Heart right ventricle (tissue), 16 donors: ENCODE measurements at places on chromosomes 16 and 17.

DNA sequence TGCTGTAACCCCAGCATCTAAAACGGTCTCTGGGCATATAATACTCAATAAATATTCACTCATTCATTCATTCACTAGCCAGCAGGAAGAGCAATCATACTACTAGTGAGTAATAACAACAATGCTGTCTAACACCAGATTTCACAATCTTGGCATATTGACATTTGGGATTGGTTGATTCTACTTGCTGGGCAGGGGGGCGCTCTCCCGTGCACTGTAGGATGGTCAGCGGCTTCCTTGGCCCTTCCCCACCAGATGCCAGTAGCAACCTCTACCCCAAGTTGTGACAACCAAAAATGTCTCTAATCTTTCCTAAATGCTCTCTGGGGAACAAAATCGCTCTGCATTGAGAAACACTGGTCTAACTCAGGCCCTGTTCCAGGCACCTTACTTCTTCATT, 20.7 kb downstream of the WFDC1 start:
- no peak for DNase-seq

GRCh38 chr17:42252597-42253550, 23.3 kb downstream of the STAT5B start:
- no peak for DNase-seq

DNA sequence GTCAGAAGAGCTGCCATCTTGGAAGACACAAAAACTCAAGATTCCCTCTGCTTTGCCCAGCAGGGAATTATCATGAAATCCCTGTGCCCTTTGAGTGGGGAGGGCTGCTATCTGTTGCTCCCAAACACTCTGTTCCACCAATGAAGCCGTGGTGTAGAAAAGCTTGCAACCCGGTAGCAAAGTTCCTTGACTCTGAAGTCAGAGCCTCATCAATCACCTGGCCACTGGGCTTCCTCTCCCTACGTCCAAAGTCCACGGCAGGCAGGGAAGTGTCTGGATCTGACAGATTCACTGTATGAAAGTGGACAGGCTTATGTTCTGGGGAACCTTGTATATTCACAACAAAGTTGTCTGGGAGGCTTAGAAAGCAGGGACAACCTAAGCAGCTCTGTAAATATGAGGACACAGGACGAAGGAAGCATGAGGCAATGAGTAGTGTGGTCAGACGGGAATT, 343.3 kb downstream of the SLC39A11 start:
- DNase-seq, result no peak

- no peak for DNase-seq
Measured at GRCh38 chr17:74742153-74742515, 5.1 kb downstream of the RAB37 start.

GRCh38 chr17:42751628-42752027, 6.8 kb upstream of the EZH1 start:
- no peak for DNase-seq

DNA sequence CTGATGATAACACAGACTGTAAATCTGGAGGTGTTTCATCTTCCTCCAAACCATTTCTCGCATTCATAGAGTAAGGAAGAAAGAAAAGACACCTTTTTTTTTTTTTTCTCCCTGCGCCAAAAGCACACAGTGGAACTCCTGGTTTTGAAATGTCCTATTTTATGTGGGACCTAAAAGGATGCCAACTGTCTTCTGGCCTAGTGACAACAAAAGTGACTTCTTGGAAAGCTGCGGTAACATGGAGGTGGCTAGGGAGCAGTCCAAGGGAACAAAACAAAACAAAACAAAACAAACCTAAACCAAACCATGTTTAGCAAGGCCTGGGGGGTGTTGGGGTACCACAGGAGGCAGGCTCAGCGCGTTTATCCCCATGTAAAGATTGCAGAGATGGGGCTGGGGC, 174.8 kb downstream of the XYLT1 start:
- DNase-seq, result no peak

GRCh38 chr16:48393485-48394354, 8.5 kb upstream of the SIAH1 start:
- DNase-seq, result no peak

GRCh38 chr17:29582254-29582765, 7.1 kb downstream of the GIT1 start:
- no peak for DNase-seq

DNA sequence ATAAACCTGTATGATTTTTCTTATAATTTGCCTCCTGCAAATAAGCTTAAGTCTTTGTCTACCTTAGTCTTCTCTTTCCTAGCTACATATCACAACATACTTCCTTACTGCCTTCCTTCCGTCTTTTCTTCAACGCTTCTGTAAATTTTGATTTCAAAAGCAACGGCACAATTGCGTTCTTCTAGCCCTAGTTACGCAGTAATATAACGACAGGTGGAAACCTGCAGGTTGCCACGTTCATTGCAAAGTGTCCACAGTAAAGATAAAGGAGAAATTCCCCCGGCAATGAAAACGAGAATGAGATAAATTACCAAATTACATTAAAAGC, 546 bp upstream of the PSMD7 start:
- DNase-seq, result no peak
